ENCODE measurements at places on chromosomes 11 and 22.

- H3K4me1 ChIP-seq, result peaks cover 3% of the 10 kb centered on the region
- peaks cover 26% of the 10 kb centered on the region for H3K27me3 ChIP-seq
- H3K36me3 ChIP-seq, result peaks cover 9% of the 10 kb centered on the region
- no peak for DNase-seq
These were observed 489.6 kb downstream of the MN1 start for GRCh38 chr22:27311698-27312550.

- no peaks in the 10 kb centered on the region for H3K36me3 ChIP-seq
- no peaks in the 10 kb centered on the region for H3K27me3 ChIP-seq
- H3K4me3 ChIP-seq, result no peak overlapping the region
- H3K4me1 ChIP-seq, result peaks cover 5% of the 10 kb centered on the region
- no peak overlapping the region for H3K27ac ChIP-seq
These were observed 135.2 kb downstream of the RRAS2 start for GRCh38 chr11:14223636-14224288.

- no peak for DNase-seq
- H3K4me3 ChIP-seq, result no peak overlapping the region
- H3K27ac ChIP-seq, result no peak overlapping the region
- H3K27me3 ChIP-seq, result peaks cover 9% of the 10 kb centered on the region
- no peaks in the 10 kb centered on the region for H3K4me1 ChIP-seq
- H3K36me3 ChIP-seq, result no peaks in the 10 kb centered on the region
These were observed 20.5 kb upstream of the EFCAB6 start for GRCh38 chr22:43832393-43833265.

DNA sequence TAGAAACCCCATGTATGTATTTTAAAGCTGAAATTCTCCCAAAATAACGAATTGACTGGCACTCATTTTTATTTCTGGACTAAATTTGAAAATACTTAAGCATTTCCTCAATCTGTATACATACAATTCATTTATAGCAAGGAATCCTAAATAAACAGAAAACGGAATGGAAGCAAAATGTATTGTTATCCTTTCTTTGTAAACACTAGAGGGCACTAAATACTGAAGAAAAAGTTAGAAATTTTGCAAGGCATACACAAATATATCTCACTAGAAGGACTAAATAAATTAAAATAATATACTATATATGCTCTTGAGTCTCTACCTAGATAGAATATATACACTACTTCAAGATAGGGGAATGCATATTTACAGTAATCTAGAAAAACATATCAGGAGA lies 23.1 kb upstream of the ANO5 start:
- no peaks in the 10 kb centered on the region for H3K27me3 ChIP-seq
- H3K4me1 ChIP-seq, result no peaks in the 10 kb centered on the region
- no peak for DNase-seq
- no peak overlapping the region for H3K4me3 ChIP-seq

- peaks cover 6% of the 10 kb centered on the region for H3K27me3 ChIP-seq
- no peak overlapping the region for H3K27ac ChIP-seq
- no peaks in the 10 kb centered on the region for H3K4me1 ChIP-seq
- no peak for DNase-seq
These were observed 101.2 kb upstream of the TIMP3 start for GRCh38 chr22:32700191-32700882.

- H3K27ac ChIP-seq, result no peak overlapping the region
- no peaks in the 10 kb centered on the region for H3K4me1 ChIP-seq
- no peak overlapping the region for H3K4me3 ChIP-seq
- no peak for DNase-seq
These were observed 20.6 kb upstream of the MUC5B start for GRCh38 chr11:1202154-1202775.

GRCh38 chr22:38874529-38875222 lies 2.7 kb upstream of the CBX6 start:
- H3K27ac ChIP-seq, result peak overlapping the region; percentile 82
- no peaks in the 10 kb centered on the region for H3K27me3 ChIP-seq
- no peak for DNase-seq
- H3K4me3 ChIP-seq, result peak overlapping the region; percentile 91
- peaks cover 41% of the 10 kb centered on the region for H3K4me1 ChIP-seq
- H3K36me3 ChIP-seq, result no peaks in the 10 kb centered on the region

- H3K36me3 ChIP-seq, result peaks cover 2% of the 10 kb centered on the region
- peaks cover 18% of the 10 kb centered on the region for H3K4me1 ChIP-seq
- DNase-seq, result peak; percentile 94
- no peaks in the 10 kb centered on the region for H3K27me3 ChIP-seq
- H3K4me3 ChIP-seq, result peak within 1 kb of the TSS; percentile 84
These were observed at the start of gene MIF for GRCh38 chr22:23893945-23894709. TSS of gene MIF (plus strand) at chr22:23894383. CDS start at chr22:23894475, 92 bp downstream.

- no peak for DNase-seq
These were observed 2.6 kb upstream of the FTH1 start for GRCh38 chr11:61969838-61970662.

DNA sequence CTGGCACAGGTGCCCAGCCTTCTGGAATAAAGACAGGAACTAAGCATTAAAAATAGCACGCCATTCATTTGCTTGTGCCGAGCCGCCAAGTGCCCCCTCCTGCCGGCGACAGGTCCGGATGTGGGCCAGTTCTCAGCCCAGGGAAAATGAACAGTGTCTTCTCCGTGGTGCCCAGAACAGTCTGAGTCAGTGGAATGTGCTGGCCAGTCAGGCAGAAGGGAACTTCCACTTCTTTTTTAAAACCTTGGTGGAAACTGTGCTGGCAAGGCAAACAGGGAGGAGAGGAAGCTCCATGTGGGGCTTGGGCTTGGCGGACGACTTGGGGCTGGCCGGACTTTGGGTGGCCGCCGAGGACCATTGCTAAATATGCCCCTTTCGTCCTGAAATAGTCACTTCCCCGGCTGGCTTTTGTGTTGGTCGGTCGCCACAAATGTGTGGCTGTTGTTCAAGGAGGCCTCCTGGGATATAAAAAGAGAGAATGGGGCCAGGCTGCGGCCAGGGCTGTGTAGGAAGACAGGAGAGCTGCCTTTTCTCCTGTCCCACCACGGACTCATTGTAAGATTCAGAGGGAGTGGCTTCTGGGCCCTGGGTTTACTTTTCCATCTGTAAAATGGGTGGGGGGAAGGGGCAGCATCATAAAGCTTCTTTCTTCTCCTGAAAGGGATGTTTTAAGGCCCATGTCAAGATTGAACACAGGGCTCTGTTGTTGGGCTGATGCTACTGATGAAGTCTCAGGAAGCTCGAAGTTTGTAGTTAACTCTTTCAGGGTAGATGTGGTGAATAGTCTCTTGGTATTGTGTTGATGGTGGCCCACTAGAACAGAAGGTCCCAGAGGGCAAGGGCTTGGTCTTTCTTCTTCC lies 101.0 kb downstream of the PTPRJ start:
- no peaks in the 10 kb centered on the region for H3K27me3 ChIP-seq
- H3K4me3 ChIP-seq, result peak overlapping the region; percentile 53
- DNase-seq, result no peak
- H3K36me3 ChIP-seq, result peaks cover 6% of the 10 kb centered on the region
- peaks cover 26% of the 10 kb centered on the region for H3K4me1 ChIP-seq

- no peaks in the 10 kb centered on the region for H3K4me1 ChIP-seq
- no peak for DNase-seq
These were observed 93.6 kb downstream of the NELL1 start for GRCh38 chr11:20762980-20763379.

GRCh38 chr11:117426297-117426685 lies 98.6 kb downstream of the CEP164 start:
- peaks cover 2% of the 10 kb centered on the region for H3K4me1 ChIP-seq
- peaks cover 18% of the 10 kb centered on the region for H3K27me3 ChIP-seq
- peak; percentile 64 for DNase-seq
- H3K4me3 ChIP-seq, result no peak overlapping the region
- no peaks in the 10 kb centered on the region for H3K36me3 ChIP-seq

DNA sequence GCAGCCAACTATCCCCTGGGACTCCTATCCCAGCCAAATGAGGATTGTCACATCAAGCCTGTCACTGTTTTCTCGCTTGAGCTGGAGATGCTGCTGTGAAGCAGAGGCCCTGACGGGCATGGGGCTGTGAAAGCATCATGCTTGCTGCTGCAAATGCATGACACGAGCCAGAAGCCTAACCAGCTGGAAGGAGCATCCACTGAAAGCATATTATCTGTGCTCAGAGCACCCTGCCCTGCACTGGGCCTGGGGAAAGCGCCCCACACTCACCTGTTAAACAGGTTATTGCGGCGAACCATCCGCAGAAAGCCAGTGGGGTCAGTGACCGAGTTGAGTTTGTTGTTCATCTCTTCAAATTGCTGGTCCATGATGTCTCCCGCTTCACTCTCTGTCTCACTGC lies 110.9 kb upstream of the PITPNB start:
- no peak overlapping the region for H3K27ac ChIP-seq
- peaks cover 2% of the 10 kb centered on the region for H3K27me3 ChIP-seq
- H3K4me3 ChIP-seq, result no peak overlapping the region
- peaks cover 7% of the 10 kb centered on the region for H3K4me1 ChIP-seq

- H3K4me3 ChIP-seq, result no peak overlapping the region
- no peaks in the 10 kb centered on the region for H3K27me3 ChIP-seq
- peaks cover 2% of the 10 kb centered on the region for H3K4me1 ChIP-seq
- no peak overlapping the region for H3K27ac ChIP-seq
- DNase-seq, result no peak
These were observed 555.2 kb downstream of the SOX6 start for GRCh38 chr11:15801126-15801525.

DNA sequence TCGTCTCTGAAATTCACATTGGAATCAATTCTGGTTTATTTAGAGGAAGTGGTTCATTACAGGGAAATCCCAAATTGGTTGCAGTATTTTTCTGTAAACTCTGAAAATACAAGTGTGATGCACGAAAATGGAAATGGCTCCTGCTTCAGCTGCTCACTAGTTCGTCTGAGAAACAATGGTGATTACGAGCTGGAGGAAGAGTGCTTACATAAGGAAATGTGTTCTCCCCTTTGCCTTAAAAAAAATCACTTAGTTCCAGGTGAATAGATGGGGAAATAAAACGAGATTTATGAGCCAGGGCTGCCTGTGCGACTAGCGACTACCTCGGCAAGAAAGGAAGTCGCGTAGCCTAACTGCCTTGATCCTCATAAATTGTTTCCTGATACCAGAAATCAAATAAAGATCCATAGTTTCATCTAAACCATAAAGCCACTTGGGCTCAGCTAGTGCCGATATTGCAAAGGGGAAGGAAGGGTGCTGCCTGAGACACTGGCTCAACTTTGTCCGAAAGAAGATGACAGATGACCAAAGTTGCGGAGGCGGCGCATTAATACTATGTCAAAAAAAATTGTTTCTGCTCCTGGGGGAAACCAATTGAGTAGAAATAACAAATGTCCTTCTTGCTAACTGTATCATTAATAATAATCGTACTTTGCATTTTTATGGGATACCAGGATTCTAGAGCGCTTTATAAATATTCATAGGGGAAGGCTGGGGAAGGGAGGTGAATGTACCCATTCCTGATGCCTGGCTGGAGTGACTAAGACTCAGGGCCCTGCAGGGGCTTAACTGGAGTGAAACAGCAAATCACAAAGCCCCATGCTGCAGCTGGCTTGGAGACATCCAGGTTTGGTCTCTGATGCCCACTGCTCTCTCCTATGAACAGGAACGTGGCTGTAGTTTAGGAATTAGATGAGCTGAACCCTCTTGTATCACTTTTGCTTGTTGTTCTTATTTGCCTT lies 185.7 kb downstream of the BLID start:
- no peak for DNase-seq
- peaks cover 25% of the 10 kb centered on the region for H3K27me3 ChIP-seq
- no peak overlapping the region for H3K4me3 ChIP-seq
- H3K27ac ChIP-seq, result no peak overlapping the region

- H3K4me1 ChIP-seq, result peaks cover 64% of the 10 kb centered on the region
- DNase-seq, result no peak
- H3K27me3 ChIP-seq, result no peaks in the 10 kb centered on the region
- H3K4me3 ChIP-seq, result no peak overlapping the region
These were observed 45.3 kb upstream of the CD5 start for GRCh38 chr11:61056981-61057380.

GRCh38 chr22:44309137-44309536 lies 3.6 kb downstream of the SHISAL1 start:
- H3K27me3 ChIP-seq, result no peaks in the 10 kb centered on the region
- no peak overlapping the region for H3K27ac ChIP-seq
- peaks cover 4% of the 10 kb centered on the region for H3K4me1 ChIP-seq
- no peaks in the 10 kb centered on the region for H3K36me3 ChIP-seq

GRCh38 chr22:45262195-45262930 lies 21.7 kb upstream of the KIAA0930 start:
- H3K27me3 ChIP-seq, result peaks cover 12% of the 10 kb centered on the region
- peaks cover 10% of the 10 kb centered on the region for H3K4me1 ChIP-seq

- no peaks in the 10 kb centered on the region for H3K4me1 ChIP-seq
- H3K27ac ChIP-seq, result no peak overlapping the region
- no peak for DNase-seq
These were observed 734.3 kb downstream of the BRD1 start for GRCh38 chr22:49093192-49093880.

DNA sequence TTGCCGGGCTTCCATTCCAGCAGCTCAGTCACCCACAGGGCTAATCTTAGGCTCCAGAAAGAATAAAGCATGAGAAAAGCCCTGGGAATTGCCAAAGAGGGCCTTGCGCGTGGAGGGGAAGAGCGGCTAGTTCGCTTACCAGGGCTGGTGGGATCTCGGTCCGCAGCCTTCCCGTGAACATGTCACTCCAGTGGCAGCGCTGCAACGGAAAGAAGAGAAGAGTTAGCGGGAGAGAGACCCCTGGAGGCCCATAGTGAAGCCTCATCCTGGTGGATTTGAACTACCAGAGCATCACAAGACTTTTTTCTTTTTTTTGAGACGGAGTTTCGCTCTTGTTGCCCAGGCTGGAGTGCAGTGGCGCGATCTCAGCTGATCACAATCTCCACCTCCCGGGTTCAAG lies 18.0 kb downstream of the RANGAP1 start:
- H3K27ac ChIP-seq, result no peak overlapping the region
- no peak overlapping the region for H3K4me3 ChIP-seq
- peaks cover 83% of the 10 kb centered on the region for H3K36me3 ChIP-seq

GRCh38 chr22:49519117-49519737 lies 308.4 kb downstream of the BRD1 start:
- H3K4me3 ChIP-seq, result no peak overlapping the region
- no peak overlapping the region for H3K27ac ChIP-seq
- peaks cover 2% of the 10 kb centered on the region for H3K4me1 ChIP-seq
- DNase-seq, result no peak

- H3K27ac ChIP-seq, result no peak overlapping the region
- DNase-seq, result no peak
- H3K4me1 ChIP-seq, result peaks cover 43% of the 10 kb centered on the region
- no peak overlapping the region for H3K4me3 ChIP-seq
These were observed 111.9 kb downstream of the MRTFA start for GRCh38 chr22:40524392-40525249.

GRCh38 chr11:118957549-118957948 lies 1.5 kb downstream of the UPK2 start:
- H3K4me1 ChIP-seq, result peaks cover 4% of the 10 kb centered on the region
- peaks cover 2% of the 10 kb centered on the region for H3K27me3 ChIP-seq
- H3K4me3 ChIP-seq, result no peak overlapping the region
- no peak overlapping the region for H3K27ac ChIP-seq

Data from naive thymus-derived CD8-positive, alpha-beta T cell (primary cell).